ENCODE measurements at places on chromosomes 16 and 17.

GRCh38 chr17:8176197-8176940 is at the start of gene TMEM107:
Gene TMEM107 (minus strand): TSS chr17:8176380. CDS start chr17:8176286, 94 bp downstream.
- DNase-seq, result peak; percentile 92

- no peak for DNase-seq
These were observed 9.7 kb upstream of the ZC3H7A start for GRCh38 chr16:11806721-11807120.

- DNase-seq, result no peak
These were observed 4.5 kb downstream of the NDE1 start for GRCh38 chr16:15654591-15654990.

- DNase-seq, result no peak
These were observed 41.6 kb upstream of the TAC4 start for GRCh38 chr17:49889500-49889899.

GRCh38 chr17:18848501-18848900 is 9.4 kb upstream of the PRPSAP2 start:
- no peak for DNase-seq

GRCh38 chr16:49505556-49505955 is 132.0 kb downstream of the C16orf78 start:
- no peak for DNase-seq

DNA sequence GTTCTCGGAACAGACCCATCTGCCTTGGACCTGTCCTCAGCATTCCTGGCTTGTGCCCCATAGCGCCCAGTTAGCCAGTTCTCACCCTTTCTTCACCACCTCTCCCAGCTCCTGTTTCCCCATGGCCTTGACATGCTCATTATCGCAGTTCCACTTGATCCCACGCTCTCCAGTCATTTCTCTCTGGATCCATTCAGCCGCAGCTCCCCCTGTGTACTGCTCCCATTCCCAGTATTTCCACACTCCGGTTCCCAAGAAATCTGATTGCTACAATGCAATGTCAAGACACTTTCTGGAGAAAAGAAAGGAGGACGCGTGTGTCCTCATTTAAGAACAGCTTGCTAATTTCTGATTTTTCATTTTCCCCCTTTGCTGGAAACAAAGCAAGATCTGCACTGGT is 55.4 kb downstream of the TMEM186 start:
- DNase-seq, result no peak

- no peak for DNase-seq
These were observed 3.1 kb downstream of the SCNN1G start for GRCh38 chr16:23185656-23186055.

- DNase-seq, result no peak
These were observed 488 bp downstream of the HOXB9 start for GRCh38 chr17:48625495-48626244.

GRCh38 chr16:10078541-10078949 is 103.7 kb downstream of the GRIN2A start:
- DNase-seq, result no peak

GRCh38 chr16:12729448-12729847 is 74.2 kb downstream of the CPPED1 start:
- DNase-seq, result no peak

DNA sequence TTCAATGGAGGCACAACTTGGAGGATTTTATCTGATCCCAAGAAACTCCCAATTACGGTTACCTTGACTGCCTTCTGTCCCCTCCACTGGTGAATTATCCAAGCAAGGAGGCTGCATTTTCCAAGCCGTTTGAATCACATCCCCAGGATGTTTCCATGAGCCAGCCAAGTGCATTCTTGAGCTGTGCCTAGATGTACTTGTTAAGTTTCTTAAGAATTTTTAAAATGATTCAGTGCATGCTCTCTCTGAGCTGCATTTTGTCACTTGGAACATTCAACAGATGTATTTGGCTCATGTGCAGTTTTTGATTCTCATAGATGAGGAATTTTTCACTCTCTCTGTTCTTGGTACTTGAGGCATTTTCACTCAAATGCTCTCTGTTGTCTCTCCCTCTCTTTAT is 202.6 kb upstream of the MYOCD start:
- DNase-seq, result no peak

GRCh38 chr17:38732376-38733281 is 2.5 kb downstream of the CISD3 start:
- DNase-seq, result no peak

DNA sequence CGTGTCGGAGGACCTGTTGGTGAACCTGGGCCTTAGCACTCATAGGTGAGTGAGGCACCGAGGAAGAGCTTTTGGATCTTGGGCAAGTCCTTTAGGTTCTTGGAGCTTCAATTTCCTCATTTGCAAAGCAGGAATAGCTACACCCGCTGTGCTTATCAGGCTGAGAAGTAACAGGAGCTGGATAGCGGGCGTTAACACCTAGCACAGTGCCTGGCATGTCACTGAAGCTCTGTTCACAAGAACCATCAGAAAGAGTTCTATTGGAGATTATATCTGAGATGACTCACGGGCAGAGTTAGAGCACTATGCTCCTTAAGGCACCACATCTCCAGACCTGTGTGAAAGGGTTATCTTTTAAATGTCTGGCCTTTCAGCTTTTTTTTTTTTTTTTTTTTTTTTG is 12.8 kb downstream of the MEOX1 start:
- DNase-seq, result no peak

GRCh38 chr17:39002991-39003715 is 36.0 kb upstream of the FBXO47 start:
- peak; percentile 74 for DNase-seq

DNA sequence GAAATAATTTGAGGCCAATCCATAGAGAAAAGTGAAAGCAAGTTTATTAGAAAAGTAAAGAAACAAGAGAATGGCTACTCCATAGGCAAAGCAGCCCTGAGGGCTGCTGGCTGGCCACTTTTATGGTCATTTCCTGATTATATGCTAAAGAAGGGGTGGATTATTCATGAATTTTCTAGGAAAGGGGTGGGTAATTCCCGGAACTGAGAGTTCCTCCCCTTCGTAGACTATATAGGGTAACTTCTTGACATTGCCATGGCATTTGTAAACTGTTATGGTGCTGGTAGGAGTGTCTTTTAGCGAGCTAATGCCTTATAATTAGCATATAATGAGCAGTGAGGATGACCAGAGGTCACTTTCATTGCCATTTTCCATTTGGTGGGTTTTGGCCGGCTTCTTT is 4.4 kb downstream of the DHRS7B start:
- peak; percentile 44 for DNase-seq

GRCh38 chr16:17476414-17477259 is 5.9 kb upstream of the XYLT1 start:
- DNase-seq, result no peak

DNA sequence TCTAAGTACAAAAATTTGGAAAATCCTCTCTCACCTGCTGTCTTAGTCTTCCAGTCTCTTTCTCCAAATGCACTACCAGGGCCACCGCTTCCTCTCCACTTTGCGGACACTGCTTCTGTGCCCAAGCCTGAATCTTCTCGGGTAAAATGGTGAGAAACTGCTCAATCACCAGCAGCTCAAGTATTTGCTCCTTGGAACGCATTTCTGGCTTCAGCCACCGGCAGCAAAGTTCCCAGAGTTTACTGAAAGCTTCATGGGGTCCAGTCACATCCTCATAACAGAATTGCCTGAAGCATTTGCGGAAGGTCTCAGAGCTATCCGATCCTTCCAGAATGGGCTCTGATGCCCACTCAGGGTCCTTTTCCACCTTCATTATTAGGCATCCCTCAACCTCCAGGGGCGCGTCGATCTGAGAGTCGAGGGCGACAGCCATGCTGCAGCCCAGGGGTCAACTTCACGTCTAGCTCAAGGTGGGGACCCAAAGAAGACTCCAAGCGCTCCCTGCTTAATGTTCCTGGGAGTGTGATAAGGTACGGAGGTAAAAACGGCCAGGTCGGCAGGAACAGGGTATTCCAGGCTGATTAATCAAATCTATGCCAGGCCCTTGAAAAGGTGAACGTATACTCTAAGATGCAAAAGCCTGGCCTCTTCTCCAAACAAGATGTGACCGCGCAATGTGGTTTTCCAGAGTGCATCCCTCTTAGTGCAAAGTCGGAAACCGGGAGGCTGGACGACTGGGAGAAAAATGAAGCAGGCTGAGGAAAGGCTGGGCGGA is 763 bp downstream of the ZKSCAN2 start:
- DNase-seq, result peak; percentile 8
